ENCODE measurements at places on chromosomes 2 and 18. TPM values are rescaled to one million over a fixed set of nuclear protein-coding genes. Genes with fewer than 3 reads are reported as not detected.

- DNase-seq, result no peak
- H3K36me3 ChIP-seq, result peaks cover 2% of the 10 kb centered on the region
- H3K27me3 ChIP-seq, result no peaks in the 10 kb centered on the region
- no peak overlapping the region for H3K4me3 ChIP-seq
Observed at GRCh38 chr2:157808421-157808820, 67.7 kb downstream of the ACVR1 start.

The ANKRD30BL gene
- 3.8 TPM for total RNA-seq

The CASP10 gene
- 24.3 TPM for total RNA-seq

The ANKMY1 gene
- 34.8 TPM for total RNA-seq

DNA sequence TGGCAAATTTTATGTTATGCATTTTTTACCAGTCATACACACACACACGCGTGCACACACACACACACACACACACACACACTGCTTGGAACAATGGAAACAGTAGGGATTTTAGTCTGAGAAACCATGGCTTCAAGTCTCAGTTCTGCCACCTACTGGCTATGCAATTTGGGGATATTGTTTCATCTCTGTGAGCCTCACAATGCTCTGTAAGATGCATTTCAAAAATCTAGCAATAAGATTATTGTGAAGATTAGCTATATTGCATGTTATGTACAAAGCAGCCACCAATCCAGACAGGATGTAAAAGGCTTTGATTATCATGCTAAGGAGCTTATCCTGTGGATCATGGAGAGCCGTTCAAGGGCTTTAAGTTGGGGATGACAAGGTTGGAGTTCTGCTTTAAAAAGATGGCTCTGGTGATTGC lies 401.4 kb downstream of the NBAS start:
- H3K36me3 ChIP-seq, result no peaks in the 10 kb centered on the region
- no peaks in the 10 kb centered on the region for H3K27me3 ChIP-seq
- H3K4me3 ChIP-seq, result no peak overlapping the region
- H3K27ac ChIP-seq, result no peak overlapping the region
- peak; percentile 40 for DNase-seq
